ENCODE measurements at places on chromosomes 1 and 21.

DNA sequence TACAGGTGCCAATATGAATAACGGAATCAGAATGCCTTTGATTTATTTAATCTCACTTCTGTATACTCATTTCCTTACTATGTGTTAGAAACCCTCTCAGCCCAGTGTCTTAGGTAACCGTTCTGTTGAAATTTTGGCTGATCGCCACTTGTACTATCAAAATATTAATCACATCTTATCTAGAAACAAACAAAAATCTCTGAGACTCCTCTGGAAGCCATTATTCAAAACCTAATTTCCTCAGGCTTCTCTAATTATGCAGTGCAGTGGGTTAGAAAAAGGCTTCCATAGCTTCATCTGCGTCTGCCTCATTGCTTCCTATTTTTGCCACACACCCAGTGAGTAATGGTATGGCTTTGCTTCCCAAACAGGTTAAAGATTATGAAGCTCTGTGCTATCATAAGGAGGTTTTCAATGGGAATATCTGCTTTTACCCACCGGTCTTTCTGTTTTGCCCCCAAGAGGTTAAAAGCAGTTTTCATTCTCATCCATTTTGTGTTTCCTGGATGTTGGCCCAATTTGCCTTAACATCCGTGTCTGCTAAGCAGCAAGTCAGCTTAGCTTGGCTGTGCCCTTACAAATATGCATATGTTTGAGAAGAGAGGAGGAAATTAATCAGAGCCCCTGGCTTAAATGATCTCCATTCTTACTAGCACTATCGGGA lies 129.6 kb downstream of the RYR2 start:
- DNase-seq = no peak

- DNase-seq = no peak
Observed at GRCh38 chr1:165840423-165840822, 13.0 kb downstream of the UCK2 start.

DNA sequence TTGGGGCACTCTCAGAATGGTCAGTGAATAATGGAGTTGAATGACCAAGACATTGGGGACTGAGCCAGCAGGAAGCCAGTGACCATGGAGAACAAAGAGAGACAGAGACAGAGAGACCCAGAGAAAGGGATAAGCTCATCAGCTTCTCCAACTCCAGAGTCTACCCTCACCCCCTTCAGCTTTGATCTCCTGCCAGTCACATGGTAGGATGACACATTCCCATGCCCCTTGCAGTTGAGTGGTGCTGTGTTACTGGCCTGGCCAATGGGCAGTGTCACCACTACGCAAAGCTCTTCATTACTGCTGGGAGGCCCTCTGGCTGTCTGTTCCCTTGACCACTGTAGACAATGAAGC lies 643.5 kb downstream of the AJAP1 start:
- no peak for DNase-seq

- no peak for DNase-seq
Observed at GRCh38 chr1:107432108-107432507, 291.3 kb downstream of the NTNG1 start.

GRCh38 chr21:37006486-37007291 lies at the start of gene RIPPLY3:
TSS of gene RIPPLY3 (plus strand) at chr21:37006702. CDS start at chr21:37006773, 71 bp downstream.
- DNase-seq = no peak
